ENCODE measurements at places on chromosomes 5 and 9. TPM values are rescaled to one million over a fixed set of nuclear protein-coding genes. Genes with fewer than 3 reads are reported as not detected.

DNA sequence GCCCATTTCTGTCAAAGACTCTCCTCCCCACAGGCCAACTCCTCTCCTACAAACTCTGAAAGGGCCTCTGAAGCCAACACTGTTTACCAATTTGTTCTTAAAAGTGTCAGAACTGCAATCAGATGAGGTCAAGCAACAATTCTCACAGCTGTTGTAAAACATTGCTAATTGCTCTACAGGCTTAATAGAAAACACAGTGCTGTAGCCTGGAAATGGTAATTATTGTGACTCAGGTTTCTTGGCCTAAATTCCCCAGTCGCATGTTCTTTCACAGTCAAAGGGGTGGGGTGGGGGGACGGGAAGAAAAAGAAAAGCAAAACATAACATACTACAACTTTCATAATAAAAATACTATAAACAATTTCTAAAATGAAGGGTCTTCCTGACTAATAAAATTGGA lies 343.2 kb downstream of the DMAC1 start:
- H3K4me1 ChIP-seq, result no peaks in the 10 kb centered on the region
- H3K27ac ChIP-seq, result no peak overlapping the region
- no peaks in the 10 kb centered on the region for H3K36me3 ChIP-seq
- H3K27me3 ChIP-seq, result no peaks in the 10 kb centered on the region
- no peak for DNase-seq
- H3K4me3 ChIP-seq, result no peak overlapping the region

GRCh38 chr5:96243862-96244261 lies 189.2 kb downstream of the PCSK1 start:
- H3K4me3 ChIP-seq, result no peak overlapping the region
- H3K27ac ChIP-seq, result no peak overlapping the region
- no peaks in the 10 kb centered on the region for H3K36me3 ChIP-seq
- H3K4me1 ChIP-seq, result peaks cover 15% of the 10 kb centered on the region
- DNase-seq, result no peak
- H3K27me3 ChIP-seq, result no peaks in the 10 kb centered on the region

DNA sequence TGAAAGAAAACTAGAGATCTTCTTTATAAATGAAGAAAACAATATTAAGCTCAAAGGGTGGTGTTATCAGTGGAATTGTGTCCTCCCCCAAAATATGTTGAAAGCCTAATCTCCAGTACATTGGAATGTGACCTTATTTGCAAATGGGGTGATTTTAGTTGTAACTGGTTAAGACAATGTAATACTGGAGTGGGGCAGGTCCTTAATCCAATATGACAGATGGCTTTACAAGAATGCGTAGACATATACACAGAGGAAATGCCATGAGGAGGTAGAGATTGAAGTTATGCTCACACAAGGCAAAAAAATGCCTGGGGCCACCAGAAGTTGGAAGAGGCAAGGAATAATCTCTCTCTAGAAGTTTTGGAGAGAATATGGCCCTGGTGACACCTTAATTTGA lies 13.7 kb upstream of the TRIM32 start:
- DNase-seq, result no peak
- no peak overlapping the region for H3K4me3 ChIP-seq
- no peaks in the 10 kb centered on the region for H3K4me1 ChIP-seq
- no peaks in the 10 kb centered on the region for H3K36me3 ChIP-seq
- no peaks in the 10 kb centered on the region for H3K27me3 ChIP-seq

DNA sequence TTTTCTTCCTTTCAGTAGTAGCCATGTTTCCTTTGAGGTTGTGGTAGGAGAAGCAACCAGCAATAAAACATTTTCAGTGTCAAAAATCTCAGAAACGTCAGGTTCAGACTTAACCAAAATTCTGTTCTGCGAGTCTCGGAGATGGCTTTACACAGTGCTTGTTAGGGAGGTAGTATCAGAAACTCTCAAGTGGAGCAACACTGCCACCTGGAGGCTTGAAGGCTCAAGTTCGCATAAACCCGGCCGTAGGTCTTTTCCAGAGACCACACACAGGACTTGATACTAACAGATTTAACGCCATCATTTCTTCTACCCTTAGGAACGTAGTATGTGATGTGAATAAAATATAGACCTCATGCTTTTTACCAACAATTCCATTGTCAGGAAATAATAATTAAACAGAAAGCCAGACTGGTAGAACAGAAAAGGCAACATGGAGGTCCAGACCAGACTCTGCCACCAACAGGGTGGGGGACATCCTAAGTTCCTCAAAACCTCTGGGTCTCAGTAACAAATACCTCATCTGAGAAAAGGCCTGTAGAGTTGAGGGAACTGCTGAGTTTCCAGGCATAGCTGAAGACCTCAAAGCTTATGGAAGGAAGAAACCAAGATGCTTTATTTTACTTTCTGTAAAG lies 8.5 kb downstream of the PTGER4 start:
- peak overlapping the region; percentile 1 for H3K27ac ChIP-seq
- no peak overlapping the region for H3K4me3 ChIP-seq
- no peaks in the 10 kb centered on the region for H3K4me1 ChIP-seq
- H3K36me3 ChIP-seq, result peaks cover 70% of the 10 kb centered on the region
- no peaks in the 10 kb centered on the region for H3K27me3 ChIP-seq

DNA sequence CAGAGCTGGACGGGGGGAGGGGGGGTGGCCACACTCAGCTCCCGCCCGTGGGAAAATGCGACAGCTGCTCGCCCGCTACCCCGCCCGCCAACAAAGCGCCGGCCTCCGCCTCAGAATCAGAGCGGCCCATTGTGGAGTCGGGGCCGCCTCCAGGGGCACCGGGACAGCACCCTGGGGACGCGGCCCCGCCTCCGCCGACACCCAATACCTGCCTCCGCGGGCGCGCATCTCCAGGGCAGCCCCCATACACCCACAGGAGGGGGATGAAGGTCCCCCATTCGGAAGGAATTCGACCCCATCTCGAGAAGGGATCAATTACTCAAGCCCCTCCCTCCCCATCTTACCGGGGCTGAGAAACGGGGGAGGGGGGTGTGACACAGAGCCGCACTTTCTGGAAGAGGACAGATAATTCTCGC lies 1.3 kb downstream of the NOTCH1 start:
- DNase-seq, result peak; percentile 80
- H3K4me3 ChIP-seq, result peak overlapping the region; percentile 88
- peaks cover 13% of the 10 kb centered on the region for H3K4me1 ChIP-seq
- H3K36me3 ChIP-seq, result peaks cover 30% of the 10 kb centered on the region

- H3K27ac ChIP-seq, result peak overlapping the region; percentile 94
- no peaks in the 10 kb centered on the region for H3K27me3 ChIP-seq
- H3K4me3 ChIP-seq, result peak overlapping the region; percentile 63
- peaks cover 25% of the 10 kb centered on the region for H3K4me1 ChIP-seq
- H3K36me3 ChIP-seq, result no peaks in the 10 kb centered on the region
These were observed 27.3 kb upstream of the FGF1 start for GRCh38 chr5:142713121-142713706.

The FGF10 gene
- total RNA-seq, result not detected

The PNPLA7 gene
- total RNA-seq, result 9.0 TPM

The SKP2 gene
- total RNA-seq, result 5.5 TPM

The SUSD3 gene
- 0.63 TPM for total RNA-seq
